ENCODE measurements at places on chromosomes 6 and 20. TPM values are rescaled to one million over a fixed set of nuclear protein-coding genes. Genes with fewer than 3 reads are reported as not detected.
A peak's percentile ranks its signal among the peaks of the same experiment; 100 is the strongest.

- no peak overlapping the region for H3K27ac ChIP-seq
- H3K27me3 ChIP-seq = no peaks in the 10 kb centered on the region
- H3K4me1 ChIP-seq = no peaks in the 10 kb centered on the region
- DNase-seq = no peak
Measured at GRCh38 chr6:162090734-162091133, 636.8 kb downstream of the PRKN start.

DNA sequence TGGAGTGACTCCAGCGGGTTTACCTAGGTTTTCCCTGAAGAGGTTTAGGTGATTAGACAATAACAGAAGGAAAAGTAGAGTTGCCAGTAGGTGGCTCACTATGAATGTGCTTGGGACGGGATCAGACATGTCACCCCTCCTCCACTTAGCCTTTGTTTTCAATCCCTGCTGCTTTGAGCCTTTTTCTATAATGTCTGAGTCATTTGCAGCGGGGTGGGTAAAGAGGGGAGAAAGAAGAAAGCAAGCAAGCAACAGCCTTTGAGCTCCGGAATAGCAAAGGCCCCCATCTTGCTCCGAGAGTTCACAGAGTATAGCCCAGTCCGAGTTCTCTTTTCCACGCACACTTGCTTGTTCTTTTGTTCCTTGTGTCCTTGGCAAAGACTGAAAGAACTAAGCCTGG is 129.1 kb downstream of the PACRG start:
- H3K4me3 ChIP-seq = no peak overlapping the region
- H3K4me1 ChIP-seq = no peaks in the 10 kb centered on the region
- H3K36me3 ChIP-seq = no peaks in the 10 kb centered on the region

DNA sequence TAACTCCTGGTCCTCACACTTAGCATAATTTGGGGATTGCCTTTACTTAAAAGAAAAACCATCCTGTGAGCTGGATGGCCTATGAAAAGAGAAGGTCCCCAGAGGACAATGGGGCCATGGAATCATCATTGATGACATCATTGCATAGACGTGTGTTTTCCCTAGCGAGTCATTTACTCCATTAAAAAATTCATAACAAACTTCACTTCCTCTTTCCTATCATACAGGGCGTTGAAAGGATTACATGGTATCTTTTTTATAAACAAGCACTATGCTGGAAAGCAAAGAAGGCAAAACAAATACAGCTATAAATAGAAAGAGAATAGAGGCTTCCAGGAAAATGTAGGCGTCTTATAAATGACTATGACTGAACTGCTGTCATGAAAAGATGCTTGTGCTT is 11.3 kb upstream of the COL12A1 start:
- no peaks in the 10 kb centered on the region for H3K27me3 ChIP-seq
- H3K27ac ChIP-seq = no peak overlapping the region
- no peaks in the 10 kb centered on the region for H3K36me3 ChIP-seq
- no peaks in the 10 kb centered on the region for H3K4me1 ChIP-seq
- DNase-seq = no peak

GRCh38 chr20:23084282-23084844 is 1.8 kb downstream of the CD93 start:
- peak overlapping the region; percentile 96 for H3K27ac ChIP-seq
- H3K27me3 ChIP-seq = no peaks in the 10 kb centered on the region
- peaks cover 17% of the 10 kb centered on the region for H3K36me3 ChIP-seq
- peaks cover 80% of the 10 kb centered on the region for H3K4me1 ChIP-seq

GRCh38 chr20:8213831-8214587 is 81.9 kb downstream of the PLCB1 start:
- no peaks in the 10 kb centered on the region for H3K36me3 ChIP-seq
- H3K27me3 ChIP-seq = no peaks in the 10 kb centered on the region
- peak overlapping the region; percentile 67 for H3K27ac ChIP-seq

DNA sequence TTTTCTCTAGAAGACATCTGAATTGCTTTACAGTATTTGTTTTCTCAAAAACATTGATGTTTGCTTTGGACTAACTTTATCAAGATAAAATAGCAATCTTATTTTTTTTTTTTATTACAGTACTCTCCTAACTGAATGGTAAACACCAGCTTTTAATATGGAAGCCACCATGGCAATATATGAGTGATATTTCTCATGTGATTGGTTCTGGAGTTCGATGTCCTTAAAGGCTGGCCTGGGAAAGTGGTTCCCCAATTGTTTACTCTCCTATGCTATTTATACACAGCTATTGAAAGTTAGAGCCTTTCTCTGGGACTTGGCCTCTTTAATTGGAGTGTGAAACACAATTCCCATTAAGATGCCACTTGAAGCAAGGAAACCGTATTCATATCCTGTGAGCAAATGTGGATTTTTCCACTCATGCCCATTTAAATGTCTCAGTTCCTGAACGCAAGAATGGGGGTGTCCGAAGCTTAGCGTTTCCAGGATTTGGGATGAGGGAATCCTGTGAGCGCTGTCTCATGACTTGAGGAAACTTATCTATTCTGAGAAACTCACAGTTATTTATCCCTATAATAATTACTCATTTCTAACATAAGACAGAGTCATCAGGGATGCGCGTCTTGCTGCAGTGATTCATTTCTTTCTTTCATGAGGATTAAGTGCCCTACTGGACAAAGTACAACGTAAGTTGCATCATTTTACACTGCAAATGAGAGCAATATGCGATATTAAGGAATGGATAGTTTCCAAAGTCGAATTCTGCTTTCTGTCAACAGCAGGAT is 143.3 kb upstream of the PREP start:
- no peaks in the 10 kb centered on the region for H3K27me3 ChIP-seq
- no peak overlapping the region for H3K4me3 ChIP-seq
- no peaks in the 10 kb centered on the region for H3K4me1 ChIP-seq
- no peak overlapping the region for H3K27ac ChIP-seq
- H3K36me3 ChIP-seq = no peaks in the 10 kb centered on the region

- H3K4me1 ChIP-seq = no peaks in the 10 kb centered on the region
- no peaks in the 10 kb centered on the region for H3K36me3 ChIP-seq
- H3K27ac ChIP-seq = no peak overlapping the region
- no peak overlapping the region for H3K4me3 ChIP-seq
- no peak for DNase-seq
- no peaks in the 10 kb centered on the region for H3K27me3 ChIP-seq
Measured at GRCh38 chr6:94570581-94570980, 1006.8 kb upstream of the MANEA start.

DNA sequence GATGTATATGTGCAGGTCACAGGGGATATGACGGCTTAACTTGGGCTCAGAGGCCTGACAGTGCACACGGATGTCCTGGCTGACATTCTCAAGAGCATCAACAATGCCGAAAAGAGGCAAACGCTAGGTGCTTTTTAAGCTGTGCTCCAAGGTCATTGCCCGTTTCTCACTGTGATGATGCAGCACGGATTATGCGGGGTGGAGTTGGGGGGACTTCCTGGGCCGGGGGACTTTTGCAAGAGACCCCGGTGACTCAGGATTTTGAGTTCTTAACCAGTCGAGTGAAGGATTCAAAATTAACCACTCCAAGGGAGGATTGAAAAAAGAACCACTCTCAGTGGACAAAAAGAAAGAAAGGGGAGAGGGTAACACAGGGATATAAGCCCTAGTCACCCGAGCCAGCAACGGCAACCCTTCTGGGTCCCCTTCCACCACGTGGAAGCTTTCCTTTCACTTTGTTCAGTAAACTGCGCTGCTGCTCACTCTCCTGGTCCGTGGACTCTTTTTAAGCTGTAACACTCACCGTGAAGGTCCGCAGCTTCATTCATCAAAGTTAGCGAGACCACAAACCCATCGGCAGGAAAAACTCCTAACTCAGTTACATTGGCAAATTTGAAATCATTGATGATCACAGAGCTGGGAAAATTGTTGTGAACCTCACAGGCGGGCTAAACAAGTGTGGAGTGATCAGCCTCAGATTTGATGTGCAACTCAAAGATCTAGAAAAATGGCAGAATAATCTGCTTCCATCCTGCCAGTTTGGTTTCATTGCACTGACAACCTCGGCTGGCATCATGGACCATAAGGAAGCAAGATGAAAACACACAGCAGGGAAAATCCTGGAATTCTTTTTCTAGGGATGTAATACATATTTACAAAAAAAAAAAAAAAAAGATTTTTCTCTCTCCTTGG is 199.3 kb downstream of the ARID1B start:
- H3K36me3 ChIP-seq = no peaks in the 10 kb centered on the region
- peaks cover 7% of the 10 kb centered on the region for H3K4me1 ChIP-seq
- H3K27me3 ChIP-seq = no peaks in the 10 kb centered on the region

GRCh38 chr6:45791211-45792168 is 224.2 kb downstream of the CLIC5 start:
- H3K36me3 ChIP-seq = no peaks in the 10 kb centered on the region
- no peak overlapping the region for H3K4me3 ChIP-seq
- H3K4me1 ChIP-seq = no peaks in the 10 kb centered on the region
- H3K27me3 ChIP-seq = no peaks in the 10 kb centered on the region

Gene CALHM5
- polyA plus RNA-seq = not detected

Gene HELZ2
- polyA plus RNA-seq = 3.0 TPM

Gene MUCL3
- polyA plus RNA-seq = not detected

Gene PGC
- polyA plus RNA-seq = not detected

Gene RBM38
- 48.3 TPM for polyA plus RNA-seq
